ENCODE measurements at places on chromosomes 1 and 21.

GRCh38 chr1:230814949-230815692 lies 53.2 kb downstream of the C1orf198 start:
- no peak for DNase-seq

DNA sequence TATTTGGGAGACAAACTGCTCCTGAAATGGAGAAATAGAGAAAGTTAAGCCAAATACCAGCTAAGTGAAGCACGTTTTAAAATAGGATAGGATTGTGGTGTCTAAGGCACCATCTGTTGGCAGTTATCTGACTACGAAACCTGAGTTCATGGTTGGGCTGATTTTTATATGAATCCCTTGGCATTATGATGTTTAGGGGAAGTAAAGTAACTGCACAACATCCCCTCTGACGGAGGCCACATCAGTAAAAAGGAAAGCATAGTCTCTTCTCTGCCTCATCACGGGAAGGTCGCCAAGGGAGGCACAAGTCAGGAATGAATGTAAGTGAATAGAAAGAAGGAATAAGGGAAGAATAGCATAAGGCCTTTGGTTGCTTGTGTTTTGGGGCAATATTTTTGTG lies 128.0 kb downstream of the PRRX1 start:
- no peak for DNase-seq

- no peak for DNase-seq
These were observed 100.5 kb downstream of the NAV1 start for GRCh38 chr1:201639391-201639790.

GRCh38 chr1:44249543-44249942 lies 36.3 kb downstream of the DMAP1 start:
- DNase-seq: no peak

- peak; percentile 20 for DNase-seq
These were observed 154.9 kb downstream of the TGFBR3 start for GRCh38 chr1:91730801-91731732.

- DNase-seq: no peak
These were observed 35.5 kb downstream of the ITGB3BP start for GRCh38 chr1:63487336-63488065.

GRCh38 chr1:17725084-17725719 lies 29.9 kb upstream of the ACTL8 start:
- DNase-seq: no peak

DNA sequence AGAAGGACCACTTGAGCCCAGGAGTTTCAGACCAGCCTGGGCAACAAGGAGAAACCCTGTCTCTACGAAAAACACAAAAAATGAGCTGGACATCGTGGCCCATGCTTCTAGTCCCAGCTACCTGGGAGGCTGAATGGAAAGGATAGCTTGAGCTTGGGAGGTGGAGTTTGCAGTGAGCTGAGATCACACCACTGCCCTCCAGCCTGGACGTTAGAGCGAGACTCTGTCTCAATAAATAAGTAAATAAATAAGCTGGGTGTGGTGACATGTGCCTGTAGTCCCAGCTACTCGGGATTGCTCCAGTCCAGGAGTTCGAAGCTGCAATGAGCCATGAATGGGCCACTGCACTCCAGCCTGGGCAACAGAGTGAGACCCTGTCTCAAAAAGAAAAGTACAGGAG lies 3.6 kb downstream of the AKR1A1 start:
- no peak for DNase-seq

DNA sequence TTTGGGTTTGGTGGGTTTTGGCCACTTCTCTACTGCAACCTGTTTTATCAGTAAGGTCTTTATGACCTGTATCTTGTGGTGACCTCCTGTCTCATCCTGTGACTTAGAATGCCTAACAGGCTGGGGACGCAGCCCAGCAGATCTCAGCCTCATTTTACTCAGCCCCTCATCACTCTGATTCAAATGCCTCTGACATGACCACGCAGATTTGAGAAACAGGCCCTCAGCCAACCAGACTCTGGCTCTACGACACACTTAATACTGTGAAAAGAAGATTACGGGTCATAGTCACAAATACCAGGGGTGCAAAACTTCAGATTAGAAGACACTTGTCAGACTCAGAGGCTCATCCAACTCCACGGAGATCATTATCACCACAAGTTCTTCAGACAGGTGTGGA lies 28.3 kb upstream of the KIF26B start:
- DNase-seq: no peak

DNA sequence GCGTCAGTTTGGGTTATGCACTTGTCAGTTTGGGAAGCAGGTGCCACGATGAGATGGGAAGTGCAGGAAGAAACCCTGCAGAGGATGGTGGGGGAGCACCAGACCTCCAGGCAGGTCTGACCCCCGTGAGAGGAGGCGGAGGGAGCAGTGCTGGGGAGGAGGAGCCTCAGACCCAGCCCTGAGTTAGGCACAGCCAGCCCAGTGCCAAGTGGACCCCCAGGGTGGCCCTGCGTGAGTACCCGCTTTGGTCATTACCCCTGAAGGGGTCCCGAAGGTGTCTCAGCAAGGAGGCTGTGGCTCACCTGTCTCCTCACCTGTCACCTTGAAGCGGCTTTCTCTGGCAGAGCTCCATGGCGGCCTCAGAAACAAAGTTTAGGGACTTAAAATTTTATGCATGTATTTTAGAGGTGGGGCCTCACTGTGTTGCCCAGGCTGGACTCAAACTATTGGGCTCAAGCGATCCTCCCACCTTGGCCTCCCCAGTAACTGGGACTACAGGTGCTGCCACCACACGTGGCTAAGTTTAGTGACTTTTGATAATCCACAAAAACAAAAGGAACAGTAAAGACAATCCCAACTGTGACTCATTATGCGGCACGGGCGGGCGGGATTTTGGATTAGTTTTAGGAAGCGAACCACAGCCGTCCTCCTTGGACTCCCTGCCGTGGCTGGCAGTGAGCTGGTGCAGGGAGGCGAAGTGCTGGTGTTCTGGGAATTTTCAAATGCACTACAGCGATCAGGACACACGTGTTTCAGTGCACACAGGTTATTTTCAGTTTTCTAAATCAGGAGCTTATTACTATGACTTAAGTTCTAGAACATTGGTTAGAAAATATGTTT lies 4.7 kb downstream of the AGPAT3 start:
- no peak for DNase-seq

- DNase-seq: peak; percentile 58
These were observed 30.3 kb upstream of the FMOD start for GRCh38 chr1:203381151-203381751.

DNA sequence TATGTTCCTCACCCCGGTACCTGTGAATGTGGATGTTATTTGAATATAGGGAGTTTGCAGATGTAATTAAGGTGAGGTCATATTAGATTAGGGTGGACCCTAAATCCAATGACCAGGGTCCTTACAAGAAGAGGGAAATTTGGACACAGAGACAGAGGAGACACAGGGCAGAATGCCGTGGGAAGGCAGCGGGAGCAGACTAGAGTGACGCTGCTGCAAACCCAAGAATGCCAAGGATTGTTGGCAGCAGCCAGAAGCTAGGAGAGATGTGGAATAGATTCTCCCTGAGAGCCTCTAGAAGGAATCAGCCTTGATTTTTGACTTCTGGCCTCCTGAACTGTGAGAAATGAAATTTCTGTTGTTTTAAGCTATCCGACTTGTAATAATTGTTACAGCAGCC lies 53.6 kb downstream of the SPATA46 start:
- no peak for DNase-seq

- no peak for DNase-seq
These were observed 831 bp upstream of the KRTAP10-2 start for GRCh38 chr21:44552136-44552535.

GRCh38 chr1:212860713-212861581 lies 2.9 kb downstream of the FLVCR1 start:
- DNase-seq: no peak

- DNase-seq: no peak
These were observed 67.0 kb downstream of the PIK3R3 start for GRCh38 chr1:46065405-46065804.

- DNase-seq: no peak
These were observed 55.8 kb downstream of the SSBP3 start for GRCh38 chr1:54350360-54350759.

- DNase-seq: no peak
These were observed 262.9 kb downstream of the PTPRU start for GRCh38 chr1:29499104-29499650.

DNA sequence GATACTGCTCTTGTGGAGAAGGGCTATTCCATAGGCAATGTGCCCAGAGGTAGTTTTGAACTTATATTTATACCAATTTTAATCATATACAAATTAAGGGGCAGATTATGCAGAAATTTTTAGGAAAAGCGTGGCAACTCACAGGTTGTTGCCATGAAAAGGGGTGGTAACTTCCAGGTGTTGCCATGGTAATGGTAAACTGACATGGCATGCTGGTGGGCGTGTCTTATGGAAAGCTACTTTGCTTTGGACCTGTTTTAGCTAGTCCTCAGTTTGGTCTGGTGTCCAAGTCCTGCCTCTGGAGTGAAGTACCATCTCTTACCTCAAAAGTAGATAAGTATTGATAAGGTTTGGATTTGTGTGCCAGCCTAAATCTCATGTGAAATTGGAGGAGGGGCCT lies 7.9 kb upstream of the IL23R start:
- no peak for DNase-seq

DNA sequence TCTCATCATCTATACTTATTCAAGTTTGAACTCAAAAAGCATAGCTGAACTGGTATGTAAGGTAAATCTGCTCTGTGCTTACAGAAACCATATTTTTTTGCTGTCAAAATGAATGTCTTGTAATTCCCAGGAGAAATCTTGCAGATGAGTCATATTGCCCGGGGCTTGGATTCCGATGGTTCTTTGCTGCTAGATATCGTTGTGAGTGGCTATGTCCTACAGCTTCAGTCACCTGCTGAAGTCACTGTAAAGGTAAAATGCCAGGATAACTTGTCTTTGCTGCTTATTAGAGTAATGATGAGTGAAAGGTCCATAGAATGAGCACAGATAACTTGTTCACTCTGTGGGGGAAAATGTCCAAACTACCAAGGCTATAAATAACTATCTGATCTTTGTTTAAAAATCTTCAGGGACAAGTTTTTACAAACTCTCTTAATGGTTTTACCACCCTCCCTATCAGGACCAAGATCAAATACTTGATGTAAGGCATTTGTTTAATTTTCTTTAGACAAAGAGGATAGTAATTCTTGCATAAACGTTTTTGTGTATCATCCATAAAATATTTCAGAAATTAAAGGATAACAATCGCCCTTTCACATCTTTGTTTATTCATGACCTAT lies 222.3 kb downstream of the TPR start:
- no peak for DNase-seq

DNA sequence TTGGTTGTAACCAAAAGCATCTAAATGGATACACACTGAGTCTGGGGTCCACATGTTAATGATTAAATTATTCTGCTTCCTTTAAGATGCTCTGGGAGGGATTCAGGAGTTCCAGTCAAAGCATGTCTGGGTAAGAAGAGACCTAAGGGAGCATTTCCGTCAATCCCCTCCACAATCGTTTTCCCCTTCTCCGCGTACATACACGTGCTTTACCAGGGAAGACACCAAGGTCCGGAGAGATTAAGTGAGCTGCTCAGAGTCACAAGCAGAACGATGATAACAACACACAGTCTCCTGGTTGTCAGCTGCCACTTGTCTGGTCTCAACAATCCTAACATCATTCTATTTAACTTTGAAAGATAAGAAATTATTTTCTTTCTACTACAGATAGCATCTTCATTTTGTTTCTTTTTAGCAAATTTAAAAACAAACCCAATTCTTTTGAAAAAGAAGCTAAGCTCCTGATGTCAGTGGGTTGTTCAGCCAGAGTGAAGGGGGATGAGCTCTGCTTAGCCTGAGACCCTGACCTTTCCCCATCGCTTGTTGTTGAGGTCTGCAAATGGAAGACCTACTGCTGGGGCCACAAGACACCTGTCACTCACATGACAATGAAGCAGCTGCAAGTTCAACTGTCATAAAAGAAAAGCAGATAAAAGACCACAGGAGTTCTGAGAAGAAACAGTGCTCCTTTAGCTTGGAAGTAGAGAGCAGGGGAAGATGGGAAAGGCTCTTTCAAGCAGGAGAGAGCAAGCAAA lies 4.5 kb downstream of the PAFAH2 start:
- DNase-seq: no peak

GRCh38 chr1:89896105-89896942 lies 75.5 kb downstream of the LRRC8D start:
- DNase-seq: no peak

- peak; percentile 31 for DNase-seq
These were observed 51.1 kb upstream of the CFHR3 start for GRCh38 chr1:196723325-196724185.

GRCh38 chr1:156941675-156942074 lies 21.2 kb downstream of the LRRC71 start:
- no peak for DNase-seq

- no peak for DNase-seq
These were observed 521.4 kb upstream of the CAMK1G start for GRCh38 chr1:209062081-209062620.

DNA sequence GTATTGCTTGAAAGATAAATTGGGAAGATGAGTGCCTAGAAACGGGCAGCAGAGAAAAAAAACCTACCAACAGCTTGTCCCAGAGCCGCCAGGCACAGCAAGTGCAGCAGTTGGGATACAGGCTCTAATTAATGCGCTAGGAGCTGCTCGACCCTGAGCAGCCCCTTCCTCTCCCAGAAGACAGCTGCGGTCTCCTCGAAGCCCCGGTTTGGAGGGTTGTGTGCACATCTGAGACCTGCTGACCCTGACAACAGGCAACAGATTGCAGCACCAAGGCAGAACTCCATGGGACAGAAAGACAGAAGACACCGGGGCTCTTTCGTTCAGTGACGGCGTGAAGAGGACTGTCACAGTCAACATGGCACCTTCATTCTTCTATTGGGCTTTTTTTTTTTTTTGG lies 101.4 kb downstream of the TSEN15 start:
- no peak for DNase-seq

GRCh38 chr1:42970143-42970542 lies 11.5 kb upstream of the SLC2A1 start:
- no peak for DNase-seq

- DNase-seq: no peak
These were observed 3.2 kb downstream of the TMEM269 start for GRCh38 chr1:42788021-42788420.

DNA sequence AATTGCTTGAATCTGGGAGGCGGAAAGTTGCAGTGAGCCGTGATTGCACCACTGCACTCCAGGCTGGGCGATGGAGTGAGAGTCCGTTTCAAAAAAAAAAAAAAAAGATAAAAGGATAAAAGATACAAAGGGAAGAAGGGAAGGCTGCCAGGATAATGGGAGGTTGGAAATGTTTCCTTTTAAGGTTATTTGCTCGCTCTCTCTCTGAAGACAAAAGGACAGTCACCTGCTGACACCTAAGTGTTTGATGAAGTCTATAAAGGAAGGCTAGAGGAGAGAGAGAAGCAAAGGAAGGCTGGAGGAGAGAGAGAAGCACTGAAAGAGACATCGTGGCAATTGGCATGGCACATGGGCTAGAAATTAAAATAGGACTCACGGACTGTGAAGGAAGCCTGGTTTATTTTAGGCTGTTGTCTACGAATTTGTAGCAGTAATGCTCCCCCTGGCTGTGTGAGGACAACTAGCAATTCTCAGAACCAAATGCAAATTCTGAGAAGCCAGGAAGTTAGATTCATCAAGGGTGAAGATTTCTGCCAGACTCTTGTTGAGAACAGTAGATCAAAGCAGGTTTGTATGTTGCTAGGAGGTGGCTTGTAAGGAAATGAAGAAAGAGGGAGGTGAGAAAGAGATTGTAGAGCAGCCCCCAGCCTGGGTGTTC lies 154.2 kb downstream of the ZP4 start:
- no peak for DNase-seq
